Natural killer cell (primary cell): ENCODE measurements at places on chromosomes 11 and 22. TPM values are rescaled to one million over a fixed set of nuclear protein-coding genes. Genes with fewer than 3 reads are reported as not detected.

OR51E2 gene
- not detected for total RNA-seq

BRSK2 gene
- 0.14 TPM for total RNA-seq

RASD2 gene
- 0.20 TPM for total RNA-seq

EHD1 gene
- 246 TPM for total RNA-seq

FOLR3 gene
- total RNA-seq: 1.1 TPM

CHRM1 gene
- total RNA-seq: not detected

ARHGAP1 gene
- total RNA-seq: 89.8 TPM

AQP11 gene
- 0.50 TPM for total RNA-seq

UPK3A gene
- not detected for total RNA-seq

SLC29A2 gene
- total RNA-seq: 1.5 TPM

RPS13 gene
- total RNA-seq: 654 TPM

RFPL2 gene
- total RNA-seq: 0.34 TPM

MS4A7 gene
- 4.8 TPM for total RNA-seq

F2 gene
- total RNA-seq: 0.14 TPM

KCNC1 gene
- total RNA-seq: not detected

TSGA10IP gene
- total RNA-seq: not detected

OR2AT4 gene
- not detected for total RNA-seq

PAFAH1B2 gene
- 71.0 TPM for total RNA-seq
